GM23248 (cell line): ENCODE measurements at places on chromosomes 2 and 18.
A peak's percentile ranks its signal among the peaks of the same experiment; 100 is the strongest.

DNA sequence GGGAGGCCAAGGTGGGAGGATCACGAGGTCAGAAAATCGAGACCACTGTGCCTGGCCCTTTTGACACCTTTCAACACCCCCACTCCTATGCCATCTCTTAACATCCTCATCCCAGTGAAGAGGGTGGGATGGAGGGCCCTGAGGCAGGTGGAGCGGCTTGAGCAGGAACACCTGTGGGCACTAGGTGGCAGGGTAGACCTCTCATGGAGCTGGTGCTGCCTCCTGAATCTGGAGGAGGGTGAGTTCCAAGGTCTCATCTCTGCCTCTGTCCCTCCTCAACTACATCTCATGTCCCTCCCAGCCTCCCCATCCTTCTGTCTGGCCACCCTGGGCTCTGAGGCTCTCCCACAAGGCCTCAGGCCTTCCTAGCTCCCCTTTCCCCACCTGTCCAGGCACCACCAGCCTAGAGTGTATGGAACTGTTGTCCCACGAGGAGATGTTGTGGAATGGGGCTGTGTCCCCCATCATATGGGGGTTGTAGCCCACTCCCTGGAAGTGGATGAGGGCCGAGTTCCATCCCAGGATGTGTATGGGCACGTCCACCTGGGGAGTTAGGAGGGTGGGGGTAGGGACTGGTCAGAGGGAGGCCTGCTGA is 17.0 kb upstream of the CRYBA2 start:
- no peak for DNase-seq

- no peak for DNase-seq
Measured at GRCh38 chr18:9958861-9959399, 45.1 kb downstream of the VAPA start.

- DNase-seq, result no peak
Measured at GRCh38 chr18:23276451-23276850, 141.2 kb downstream of the CABLES1 start.

DNA sequence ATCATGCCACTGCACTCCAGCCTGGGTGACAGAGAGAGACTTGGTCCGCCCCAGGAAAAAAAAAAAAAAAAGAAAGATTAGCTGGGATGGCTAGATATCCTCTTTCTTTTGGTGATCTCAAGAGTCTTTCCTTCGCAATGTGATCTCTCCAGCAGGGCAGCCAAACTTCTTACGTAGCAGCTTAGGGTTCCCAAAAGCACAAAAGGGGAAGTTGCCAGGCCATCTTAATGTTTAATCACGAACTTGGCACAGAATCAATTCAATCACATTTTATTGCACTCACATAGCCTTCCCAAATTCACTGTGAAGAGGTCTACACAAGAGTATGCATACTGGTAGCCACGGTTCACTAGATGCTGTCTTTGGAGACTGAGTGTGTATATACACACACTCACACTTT is 53.1 kb downstream of the VIL1 start:
- DNase-seq, result no peak

GRCh38 chr18:36187193-36187825 is at the start of gene MOCOS:
TSS of gene MOCOS (plus strand) at chr18:36187497. CDS start at chr18:36187540, 43 bp downstream.
- DNase-seq, result peak; percentile 87

DNA sequence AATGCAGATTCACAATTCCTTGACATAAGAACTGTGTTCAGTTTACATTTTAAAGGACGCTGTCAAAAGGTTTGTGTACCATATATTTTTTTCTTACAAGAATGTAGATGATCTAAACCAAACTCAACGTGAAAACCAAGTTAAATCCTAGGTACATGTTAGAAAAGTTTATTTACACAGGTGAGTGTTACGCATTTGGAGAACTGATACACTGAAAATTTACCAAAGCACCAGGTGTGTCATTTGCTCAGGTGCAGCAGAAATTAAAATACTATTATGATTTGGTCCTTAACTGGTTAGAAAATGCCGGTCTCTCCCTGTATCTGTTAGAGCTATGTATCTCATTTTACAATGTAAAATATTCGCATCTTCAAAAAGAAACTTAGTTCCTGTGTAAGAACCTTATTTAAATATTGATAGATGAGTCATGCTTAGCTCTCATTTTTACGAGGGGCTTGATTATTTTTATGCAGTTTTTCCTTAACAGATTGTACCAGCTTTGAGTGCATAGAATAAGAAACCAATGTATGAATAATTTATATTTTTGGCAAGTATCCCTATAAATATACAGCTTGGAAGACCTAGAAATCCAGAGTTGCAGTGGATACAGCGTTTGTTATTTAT is 25.1 kb downstream of the MFF start:
- no peak for DNase-seq
